ENCODE measurements at places on chromosomes 11 and 22.

GRCh38 chr11:72224564-72225410 lies at the start of gene INPPL1:
INPPL1 (plus strand) TSS chr11:72224767; CDS start chr11:72224985, 218 bp downstream.
- DNase-seq, result no peak

GRCh38 chr11:16924826-16925560 lies 89.2 kb downstream of the PLEKHA7 start:
- DNase-seq, result no peak

DNA sequence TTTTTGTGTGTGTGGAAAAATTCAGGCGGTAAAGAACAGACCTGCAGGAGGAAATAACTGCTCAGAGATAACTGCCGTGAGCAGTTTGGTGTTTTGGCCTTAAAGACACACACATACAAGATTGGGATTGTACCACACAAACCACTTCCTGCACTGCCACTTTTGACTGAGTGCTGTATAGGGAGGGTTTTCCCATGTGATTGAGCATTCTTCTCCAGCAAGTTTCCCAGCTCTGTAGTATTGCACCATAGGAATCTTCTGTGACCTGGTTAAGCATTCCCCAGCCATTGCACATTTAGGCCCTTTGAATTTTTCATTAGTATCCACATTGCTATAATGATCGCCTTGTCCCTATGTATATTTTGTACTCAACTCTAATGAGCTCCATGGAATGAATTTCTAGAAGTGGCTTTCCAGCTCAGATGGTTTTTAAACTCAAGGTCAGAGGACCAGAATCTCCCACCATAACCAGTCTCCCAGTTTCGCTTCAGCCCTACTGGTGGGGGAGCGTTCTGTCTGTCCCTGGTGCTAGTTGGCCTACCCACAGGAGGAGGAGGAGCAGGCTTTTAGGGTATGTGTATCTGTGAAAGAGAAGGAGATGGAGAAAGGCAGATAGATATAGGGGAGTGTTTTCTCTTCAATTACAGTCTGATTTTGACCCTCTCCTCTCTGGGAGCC lies 9.3 kb downstream of the CD82 start:
- DNase-seq, result no peak

GRCh38 chr11:117058761-117059261 lies 39.4 kb downstream of the SIK3 start:
- DNase-seq, result no peak

- no peak for DNase-seq
These were observed 112.1 kb downstream of the RPL27A start for GRCh38 chr11:8794677-8795103.

GRCh38 chr11:91394073-91394726 lies 830.4 kb upstream of the FAT3 start:
- DNase-seq, result no peak

- no peak for DNase-seq
These were observed 27.2 kb upstream of the PDGFD start for GRCh38 chr11:104191124-104191523.
